ENCODE measurements at places on chromosomes 3 and 15.

GRCh38 chr15:72535911-72536310, 61.8 kb downstream of the ARIH1 start:
- no peak for DNase-seq

- DNase-seq: peak; percentile 95
Observed at GRCh38 chr3:126961191-126961790, 21.6 kb upstream of the PLXNA1 start.

- no peak for DNase-seq
Observed at GRCh38 chr3:195043607-195044339, 227.2 kb downstream of the XXYLT1 start.

DNA sequence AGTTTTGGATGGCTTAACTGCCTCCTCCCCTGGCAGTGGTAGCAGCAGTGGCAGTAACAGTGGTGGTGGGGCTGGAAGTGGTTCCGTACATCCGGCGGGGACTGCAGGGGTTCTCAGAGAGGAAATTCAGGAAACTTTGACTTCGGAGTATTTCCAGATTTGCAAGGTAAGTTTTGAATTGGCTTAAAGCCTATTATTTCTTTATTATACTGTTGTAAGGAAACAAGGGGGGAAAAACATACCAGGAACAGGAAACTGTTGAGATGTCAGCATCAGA, 1.5 kb downstream of the STXBP5L start:
- DNase-seq: no peak

DNA sequence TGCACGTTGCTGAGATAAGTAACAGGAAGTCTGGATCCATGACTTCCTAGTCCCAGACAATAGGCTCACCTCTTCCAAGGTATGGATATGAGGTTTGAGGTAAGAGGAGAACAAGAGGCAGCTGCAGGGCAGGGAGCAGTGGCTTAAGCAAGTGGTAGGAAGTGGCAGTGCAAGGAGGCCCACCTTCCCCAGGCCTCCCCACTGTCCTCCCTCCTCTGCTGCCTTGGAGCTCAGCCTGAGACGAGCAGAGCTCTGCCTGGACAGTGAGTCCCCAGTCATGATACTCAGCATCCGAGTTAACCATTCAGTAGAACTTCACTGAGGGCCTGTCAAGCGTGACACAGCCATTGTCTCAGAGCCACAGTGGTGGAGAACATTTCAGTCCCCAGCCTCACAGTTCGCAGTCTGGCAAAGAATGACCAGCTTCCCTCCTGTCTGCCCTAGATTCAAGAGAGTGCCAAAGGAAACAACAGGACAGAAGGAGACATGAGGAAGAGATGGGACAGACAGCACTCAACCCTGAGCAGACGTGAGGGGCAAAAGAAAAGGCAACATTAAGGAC, 41.4 kb upstream of the BOC start:
- no peak for DNase-seq

DNA sequence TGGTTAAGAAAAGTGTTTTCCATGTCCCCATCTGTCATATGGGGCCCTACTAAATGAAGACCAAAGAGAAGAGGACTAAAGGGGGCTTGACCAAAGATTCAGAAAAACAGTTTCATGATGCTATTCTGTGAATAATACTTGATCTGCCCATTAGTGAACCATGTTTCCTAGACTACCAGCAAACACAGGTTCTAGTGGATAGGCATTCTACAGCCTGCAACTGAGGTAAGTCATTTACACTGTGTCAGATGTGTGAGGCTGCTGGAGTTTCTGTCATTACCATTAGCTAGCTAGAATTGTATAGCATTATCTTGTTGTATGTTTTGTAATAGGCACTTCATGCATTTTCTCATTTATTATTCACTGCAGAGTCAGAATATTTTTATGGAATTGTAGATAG, 6.6 kb downstream of the GPR171 start:
- DNase-seq: no peak

- DNase-seq: peak; percentile 69
Observed at GRCh38 chr3:12286927-12287726, 1.7 kb upstream of the PPARG start.

DNA sequence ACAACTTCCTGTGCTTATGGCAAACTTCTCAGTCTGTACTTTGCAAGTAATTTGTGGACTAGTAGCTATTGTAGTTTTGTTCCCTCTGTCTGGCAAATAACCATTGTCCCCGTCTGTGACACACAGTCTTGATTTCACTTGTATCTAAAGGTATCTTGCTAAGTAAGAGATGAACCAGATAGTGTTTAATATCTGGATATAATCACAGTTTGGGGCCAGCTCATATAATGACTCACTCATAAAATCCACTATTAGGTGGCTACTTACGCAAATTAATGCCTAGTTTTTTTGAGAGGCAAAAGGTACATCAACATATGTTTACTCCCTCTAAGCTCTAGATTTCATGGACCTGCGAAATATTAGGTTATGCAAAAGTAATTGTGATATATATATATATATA, 30.4 kb downstream of the VGLL3 start:
- no peak for DNase-seq

- no peak for DNase-seq
Observed at GRCh38 chr3:4695846-4696245, 202.7 kb downstream of the ITPR1 start.

DNA sequence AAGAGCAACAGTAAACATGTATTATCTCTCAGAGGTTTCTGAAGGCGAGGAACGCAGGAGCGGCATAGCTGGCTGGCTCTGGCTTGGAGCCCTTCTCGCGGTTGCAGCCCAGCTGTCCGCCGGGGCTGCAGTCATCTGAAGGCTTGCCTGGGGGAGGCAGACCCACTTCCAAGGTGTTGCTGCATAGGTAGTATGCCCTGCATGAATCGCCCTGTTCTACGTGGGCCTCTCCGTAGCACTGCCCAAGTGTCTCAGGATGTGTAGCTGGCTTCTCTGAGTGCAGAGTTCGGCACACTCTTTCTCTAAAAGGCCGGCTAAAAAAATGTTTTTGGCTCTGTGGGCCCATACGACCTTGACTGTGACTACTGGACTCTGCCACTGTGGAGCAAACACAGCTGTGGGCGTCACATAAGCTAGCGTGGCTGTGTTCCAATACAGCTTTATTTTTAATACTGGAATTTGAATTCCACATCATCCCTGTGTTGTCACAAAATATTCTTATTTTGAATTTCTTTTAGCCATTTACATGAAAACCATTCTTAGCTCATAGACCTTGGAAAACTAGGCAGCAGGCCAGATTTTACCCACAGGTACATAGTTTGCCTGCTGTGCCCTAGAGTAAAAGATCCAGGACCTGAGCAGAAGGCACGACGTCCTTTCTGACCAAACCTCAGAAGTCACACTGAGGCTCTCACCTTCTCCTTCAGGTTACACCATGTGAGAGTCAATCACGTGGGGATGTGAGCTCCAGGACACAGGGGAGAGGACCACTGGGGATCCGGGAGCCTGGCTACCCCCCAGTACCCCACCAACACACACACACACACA, 55.9 kb downstream of the PGPEP1L start:
- no peak for DNase-seq

- DNase-seq: peak; percentile 49
Observed at GRCh38 chr15:70154718-70155347, 57.1 kb upstream of the TLE3 start.

DNA sequence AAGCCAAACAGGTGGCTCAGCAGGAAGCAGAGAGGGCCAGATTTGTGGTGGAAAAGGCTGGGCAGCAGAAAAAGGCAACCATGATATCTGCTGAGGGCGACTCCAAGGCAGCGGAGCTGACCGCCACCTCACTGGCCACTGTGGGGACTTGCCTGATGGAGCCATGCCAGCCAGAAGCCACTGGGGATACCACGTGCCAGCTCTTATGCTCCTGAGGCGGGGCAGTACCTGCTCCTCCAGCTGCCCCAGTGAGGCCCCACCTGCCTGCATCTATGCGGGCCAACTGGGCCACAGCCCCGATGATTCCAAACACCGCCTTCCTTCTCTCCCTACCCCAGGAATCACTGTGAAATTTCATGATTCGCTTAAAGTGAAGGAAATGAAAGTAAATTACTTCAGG, 22.9 kb upstream of the ARIH1 start:
- no peak for DNase-seq

GRCh38 chr3:63951492-63952247, 39.5 kb upstream of the SCAANT1 start:
- DNase-seq: no peak

DNA sequence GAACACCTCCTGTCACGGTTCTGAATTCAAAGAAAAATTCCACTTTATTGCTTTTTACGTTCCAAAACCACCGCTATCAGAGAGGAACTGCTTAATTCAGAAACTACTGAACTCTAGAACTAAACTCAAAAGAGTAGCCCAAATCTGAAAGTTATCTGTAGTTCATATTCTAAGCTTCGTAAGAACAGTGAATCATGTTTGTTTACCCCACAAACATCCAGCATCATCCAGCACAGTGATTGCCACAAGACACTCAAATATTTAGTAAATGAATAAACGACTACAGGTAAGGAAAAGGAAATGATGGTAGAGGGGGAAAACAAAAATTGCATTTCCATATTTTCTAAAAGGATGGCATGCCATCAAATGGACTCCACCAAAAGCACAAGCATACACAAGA, 32.3 kb downstream of the VPS13C start:
- no peak for DNase-seq

DNA sequence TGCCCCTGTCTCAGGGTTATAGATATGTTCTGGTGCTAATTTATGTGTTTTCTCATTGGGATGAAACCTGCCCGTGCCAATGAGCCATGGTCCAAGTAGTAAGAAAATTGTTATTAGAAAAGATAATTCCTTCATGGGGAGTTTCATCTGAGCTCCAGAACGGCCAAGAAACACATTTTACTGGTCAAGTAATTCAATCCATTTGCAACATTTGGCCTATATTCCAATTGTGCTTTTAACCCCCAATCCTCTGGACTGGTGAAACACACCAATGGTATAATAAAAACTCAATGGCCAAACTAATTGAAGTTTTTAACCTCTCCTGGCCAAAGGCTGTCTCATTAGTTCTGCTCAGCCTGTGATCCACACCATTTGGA, 53.7 kb upstream of the XCR1 start:
- no peak for DNase-seq

DNA sequence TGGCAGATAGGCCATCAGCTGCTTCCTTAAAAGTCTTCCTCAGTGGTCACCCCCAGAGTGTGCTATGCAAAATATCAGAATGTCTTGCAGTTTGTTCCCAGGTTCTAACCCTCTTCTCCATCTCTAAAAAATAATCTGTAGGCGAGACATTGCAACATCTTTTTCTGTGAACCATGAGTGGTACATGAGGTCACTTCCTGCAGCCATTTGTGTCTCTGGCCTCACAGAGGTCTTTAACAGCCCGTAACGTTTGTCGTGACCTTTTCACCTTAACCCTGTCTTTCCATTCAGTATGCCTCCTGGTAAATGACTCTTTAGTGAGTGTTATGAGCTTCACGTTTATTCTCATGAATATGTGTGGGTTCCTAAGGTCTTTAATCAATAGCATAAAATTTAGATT, 145.4 kb downstream of the KLHL25 start:
- peak; percentile 72 for DNase-seq

DNA sequence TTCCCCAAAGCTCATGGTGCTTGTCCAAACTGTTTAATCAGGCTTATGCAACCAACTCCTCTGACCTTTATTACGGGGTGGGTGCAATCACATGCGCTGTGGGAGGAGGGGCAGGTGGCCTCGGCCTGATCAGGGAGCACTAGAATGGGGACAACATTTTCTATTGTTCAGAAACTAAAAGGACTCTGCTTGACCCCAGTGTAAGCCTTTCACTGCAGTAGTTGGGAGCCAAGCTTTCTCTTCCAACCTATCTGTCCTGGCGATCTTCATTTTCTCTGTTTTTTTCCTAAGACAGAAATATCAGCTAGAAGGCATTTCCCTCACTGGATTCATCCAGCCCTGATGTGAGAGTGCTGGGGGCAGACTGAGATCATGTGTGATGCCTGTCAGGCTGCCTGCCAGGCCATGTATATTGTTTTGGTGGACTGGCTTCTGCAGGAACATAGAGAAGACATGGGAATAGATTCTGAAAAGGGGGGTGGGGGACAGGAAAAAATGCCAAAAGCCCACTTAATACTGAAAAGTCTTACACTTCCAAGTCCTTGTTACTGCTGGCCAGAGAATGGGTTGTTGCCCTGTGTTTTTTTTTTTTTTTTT, 627.0 kb upstream of the TBL1XR1 start:
- DNase-seq: peak; percentile 67

- no peak for DNase-seq
Observed at GRCh38 chr3:177676148-177676547, 478.9 kb upstream of the TBL1XR1 start.

DNA sequence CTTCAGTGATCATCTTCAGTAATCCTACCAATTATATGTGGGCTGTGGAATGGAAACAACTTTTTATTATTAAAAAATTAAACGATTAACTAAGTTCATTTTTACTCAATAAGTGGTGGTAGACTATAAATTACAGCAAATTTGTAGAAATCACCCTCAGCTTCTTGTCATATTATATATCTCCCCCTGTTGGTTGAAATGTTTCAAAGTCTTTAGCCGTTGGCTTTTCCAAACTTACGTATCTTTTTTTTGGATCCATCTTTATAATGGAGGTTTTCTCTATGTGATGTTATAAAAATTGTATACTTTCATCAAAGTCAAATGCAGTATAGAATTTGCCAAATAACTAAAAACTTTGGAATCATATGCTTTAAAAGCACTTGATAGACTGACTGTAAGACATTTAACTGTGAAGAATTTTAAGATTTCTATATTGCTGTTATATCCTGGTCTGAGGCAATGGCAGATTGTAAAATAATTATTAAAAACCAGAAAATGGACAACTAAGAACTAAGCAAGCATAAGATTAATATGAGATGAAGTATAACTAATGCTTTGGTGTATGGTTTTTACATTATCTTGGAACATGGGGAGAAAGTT, 44.7 kb downstream of the ATP11B start:
- DNase-seq: peak; percentile 11

DNA sequence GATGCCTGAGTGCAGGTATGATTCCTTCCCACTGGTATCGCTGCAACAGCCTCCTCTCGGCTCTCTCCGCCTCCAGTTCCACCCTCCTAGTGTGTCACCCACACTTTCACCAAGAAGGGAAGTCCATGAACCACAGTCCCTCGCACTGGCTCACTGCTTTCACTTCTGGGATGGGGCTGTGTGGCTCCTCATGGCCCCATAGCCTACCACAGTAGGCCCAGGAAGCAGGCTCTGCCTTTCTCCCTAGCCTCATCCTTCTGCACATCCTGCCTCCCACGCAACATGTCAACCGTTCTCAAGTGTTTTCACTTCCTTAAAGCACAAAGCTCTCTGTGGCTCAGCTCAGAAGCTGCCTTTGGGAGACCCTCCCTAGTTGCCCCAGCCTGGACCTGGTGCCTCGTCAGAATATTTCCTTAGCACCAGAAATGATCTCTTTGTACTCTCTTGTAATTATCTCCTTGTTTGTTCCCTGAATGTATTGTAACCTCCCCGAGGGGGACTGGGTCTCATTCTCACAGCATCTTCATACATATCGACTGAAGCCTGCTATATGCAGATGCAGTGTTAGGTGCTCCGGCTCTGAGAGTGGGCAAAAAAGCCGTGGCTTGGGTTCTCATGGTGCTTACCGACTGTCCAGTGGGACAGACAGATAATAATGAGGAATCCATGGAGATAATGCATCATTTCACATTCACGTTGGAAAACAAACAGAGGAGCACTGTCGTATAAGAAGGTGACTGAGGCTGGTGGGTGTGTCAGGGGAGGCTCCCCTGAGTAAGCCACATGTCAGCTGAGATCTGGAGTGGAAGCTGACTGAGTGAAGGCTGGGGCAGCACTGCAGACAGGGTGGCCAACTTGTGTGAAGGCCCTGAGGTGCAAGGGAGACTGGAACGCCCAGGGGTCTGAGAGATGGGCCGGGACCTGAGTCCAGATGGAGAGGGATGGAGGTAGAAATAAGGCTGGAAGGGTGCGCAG, 107.1 kb downstream of the DGKG start:
- no peak for DNase-seq

Data from osteoblast (primary cell).